ENCODE measurements at places on chromosomes 16 and 17. TPM values are rescaled to one million over a fixed set of nuclear protein-coding genes. Genes with fewer than 3 reads are reported as not detected.
A peak's percentile ranks its signal among the peaks of the same experiment; 100 is the strongest.

DNA sequence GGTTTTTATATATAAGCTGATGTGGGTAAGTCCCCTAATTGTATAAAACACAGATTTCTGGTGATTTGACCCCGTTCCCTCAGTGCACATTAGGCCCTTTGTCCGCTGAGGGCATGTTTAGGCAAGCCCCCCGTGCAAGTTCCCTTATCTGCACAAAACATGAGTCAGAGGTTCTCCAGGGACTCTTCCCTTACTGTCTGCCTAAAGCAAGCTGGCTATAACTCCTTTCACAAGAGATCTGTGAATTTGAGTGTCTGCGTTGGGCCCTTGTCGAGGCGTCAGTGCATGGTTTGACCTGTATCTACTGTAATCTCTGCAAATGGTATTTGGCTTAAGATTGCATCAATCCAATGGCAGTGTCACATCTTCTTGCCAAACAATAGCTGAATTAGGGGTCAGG is 712.8 kb downstream of the CDH8 start:
- H3K27me3 ChIP-seq, result no peaks in the 10 kb centered on the region
- DNase-seq, result no peak
- H3K36me3 ChIP-seq, result no peaks in the 10 kb centered on the region
- no peak overlapping the region for H3K4me3 ChIP-seq

DNA sequence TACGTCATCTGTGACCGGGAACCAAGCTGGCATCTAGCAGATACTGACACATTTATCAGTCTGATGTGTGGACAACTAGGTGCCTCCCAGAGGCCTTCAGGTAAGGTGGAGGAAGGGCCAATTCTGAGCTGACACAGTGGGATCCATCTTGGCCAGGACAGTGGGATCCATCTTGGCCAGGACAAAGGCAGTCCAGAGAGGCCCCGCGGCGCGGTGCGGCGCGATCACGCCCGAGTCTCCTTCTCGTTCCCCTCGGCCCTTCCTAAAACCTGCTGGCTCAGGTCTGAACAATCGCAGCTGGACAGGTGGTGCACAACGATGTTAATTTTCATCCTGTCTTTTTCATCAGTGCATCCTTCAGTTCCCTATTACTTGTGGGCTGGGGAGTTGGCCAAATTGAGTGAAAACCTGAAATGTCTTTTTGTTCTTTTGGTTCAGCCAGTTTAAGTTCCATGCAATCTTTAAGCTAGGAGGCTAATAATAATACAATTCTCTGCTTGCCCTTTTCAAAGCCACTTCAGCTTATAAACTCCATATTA is 486 bp upstream of the WSB1 start:
- no peak for DNase-seq
- H3K27ac ChIP-seq, result peak overlapping the region; percentile 99
- H3K4me1 ChIP-seq, result peaks cover 35% of the 10 kb centered on the region
- H3K27me3 ChIP-seq, result no peaks in the 10 kb centered on the region
- H3K36me3 ChIP-seq, result no peaks in the 10 kb centered on the region
- H3K4me3 ChIP-seq, result peak overlapping the region; percentile 52

- H3K36me3 ChIP-seq, result no peaks in the 10 kb centered on the region
- H3K27me3 ChIP-seq, result no peaks in the 10 kb centered on the region
- DNase-seq, result no peak
- no peak overlapping the region for H3K27ac ChIP-seq
Measured at GRCh38 chr17:34265711-34266110, 4.3 kb upstream of the CCL7 start.

DNA sequence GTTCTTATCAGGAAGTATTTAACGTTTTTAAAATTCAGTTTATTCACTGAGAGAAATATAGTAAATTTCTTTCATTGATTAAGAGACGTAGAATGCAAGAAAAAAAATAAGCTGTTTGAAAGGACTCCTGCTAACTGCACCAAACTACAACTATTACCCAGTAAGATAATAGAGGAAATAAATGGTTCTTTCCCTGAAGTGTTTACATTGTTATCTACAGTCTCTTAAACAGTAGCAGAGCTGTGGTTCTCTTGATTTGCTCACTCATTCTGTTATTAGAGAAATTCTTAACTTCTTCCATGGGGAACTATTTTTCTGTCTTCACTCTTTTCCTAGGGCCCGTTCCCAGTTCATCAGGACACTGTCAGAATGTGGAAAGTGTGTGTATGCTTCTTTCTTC is 973.0 kb downstream of the KCNJ2 start:
- no peaks in the 10 kb centered on the region for H3K4me1 ChIP-seq
- no peaks in the 10 kb centered on the region for H3K36me3 ChIP-seq
- no peak overlapping the region for H3K27ac ChIP-seq
- no peak overlapping the region for H3K4me3 ChIP-seq
- no peak for DNase-seq

SYT17 gene
- 19.5 TPM for total RNA-seq

- no peaks in the 10 kb centered on the region for H3K4me1 ChIP-seq
- H3K4me3 ChIP-seq, result no peak overlapping the region
- no peak overlapping the region for H3K27ac ChIP-seq
Measured at GRCh38 chr16:72284042-72284789, 112.3 kb upstream of the PMFBP1 start.

XPO6 gene
- total RNA-seq, result 175 TPM

DNA sequence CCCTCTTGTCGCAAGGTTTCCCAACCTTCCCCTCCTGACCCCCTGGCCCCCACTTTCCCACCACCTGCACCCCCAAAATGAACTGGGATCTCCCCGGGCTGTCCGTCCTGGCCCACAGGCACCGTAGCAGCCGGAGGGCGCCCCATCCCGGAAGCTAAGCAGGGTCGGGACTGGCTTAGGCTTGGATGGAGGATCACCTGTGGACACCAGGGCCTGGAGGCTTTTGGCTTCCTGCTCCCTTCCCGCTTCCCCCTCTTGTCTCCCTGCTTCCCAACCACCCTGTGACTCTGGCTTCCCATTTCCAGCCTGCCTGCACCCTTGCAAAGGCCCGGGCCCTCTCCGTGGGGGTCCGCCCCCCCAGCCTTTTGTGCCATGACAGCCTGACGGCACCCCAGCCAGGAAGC is 2291.3 kb downstream of the TP53TG3F start:
- no peaks in the 10 kb centered on the region for H3K27me3 ChIP-seq
- H3K4me3 ChIP-seq, result no peak overlapping the region
- no peaks in the 10 kb centered on the region for H3K4me1 ChIP-seq
- no peak for DNase-seq

DNA sequence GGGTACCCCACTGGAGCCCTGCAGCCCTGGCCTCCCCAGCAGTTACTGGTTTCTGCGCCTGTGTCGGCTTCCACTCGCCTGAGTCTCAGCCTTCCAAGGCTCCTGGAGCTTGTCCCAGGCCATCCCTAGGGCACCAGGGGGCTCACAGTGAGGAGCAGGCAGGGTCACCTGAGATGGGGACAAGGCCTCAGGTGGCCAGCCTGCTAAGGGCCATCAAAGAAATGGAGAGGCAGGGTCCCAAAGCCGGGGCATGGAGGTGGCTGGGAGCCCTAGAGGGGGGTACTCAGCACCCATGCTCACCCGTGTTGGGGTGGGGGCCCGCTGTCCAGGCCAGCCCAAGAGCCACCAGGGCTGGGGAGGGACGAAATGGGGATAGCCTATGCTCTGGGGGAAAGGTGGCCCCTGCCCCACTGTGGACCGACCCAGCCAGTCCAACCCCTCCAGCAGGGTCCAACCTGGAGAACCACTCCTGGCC is 1.3 kb downstream of the FASN start:
- peak overlapping the region; percentile 55 for H3K4me3 ChIP-seq
- H3K27me3 ChIP-seq, result no peaks in the 10 kb centered on the region
- no peaks in the 10 kb centered on the region for H3K36me3 ChIP-seq

TSPOAP1 gene
- total RNA-seq, result 21.7 TPM

CDRT15 gene
- total RNA-seq, result not detected

- H3K36me3 ChIP-seq, result no peaks in the 10 kb centered on the region
- peak overlapping the region; percentile 78 for H3K27ac ChIP-seq
- H3K4me1 ChIP-seq, result peaks cover 25% of the 10 kb centered on the region
- no peak for DNase-seq
- peak overlapping the region; percentile 29 for H3K4me3 ChIP-seq
Measured at GRCh38 chr16:49839017-49839825, 16.7 kb downstream of the ZNF423 start.

NPIPB2 gene
- 92.3 TPM for total RNA-seq

SYCE1L gene
- not detected for total RNA-seq

MTSS2 gene
- 17.8 TPM for total RNA-seq

DNA sequence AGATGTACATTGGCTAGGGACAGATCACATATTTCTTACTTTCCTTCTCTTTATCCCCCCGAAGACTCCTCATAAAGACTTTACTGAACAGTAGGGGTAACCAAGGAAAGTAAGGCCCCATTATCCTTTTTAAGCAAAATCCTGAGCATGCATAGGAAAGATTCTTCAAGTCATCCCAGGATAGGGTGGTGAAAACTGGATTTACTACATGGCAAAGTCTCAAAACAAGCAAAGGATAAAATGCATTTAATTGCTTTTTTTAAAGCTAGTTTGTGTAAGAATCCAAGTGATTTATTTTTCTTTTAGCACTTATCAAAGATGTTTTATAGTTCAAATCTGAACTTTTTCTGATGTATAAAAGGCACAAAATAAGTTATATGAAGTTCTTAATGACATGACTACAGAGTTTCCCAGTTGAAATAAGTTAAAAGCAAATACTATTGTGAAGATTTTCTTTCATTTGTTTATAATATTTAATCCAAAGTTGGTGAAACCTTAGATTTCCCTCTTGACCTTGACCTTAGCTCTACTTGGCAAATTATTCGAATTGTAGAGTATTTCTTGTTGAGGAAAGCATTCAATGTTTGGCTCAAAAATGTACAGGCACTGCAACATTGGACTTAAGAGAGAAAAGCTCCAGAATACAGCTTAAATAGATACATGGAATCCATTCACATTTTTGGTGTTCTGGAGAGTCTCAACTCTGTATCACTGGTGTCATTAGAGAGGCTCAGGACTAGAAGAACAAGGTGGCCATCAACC is 104.3 kb downstream of the ABCA8 start:
- H3K4me1 ChIP-seq, result no peaks in the 10 kb centered on the region
- no peaks in the 10 kb centered on the region for H3K36me3 ChIP-seq
- no peaks in the 10 kb centered on the region for H3K27me3 ChIP-seq
- H3K4me3 ChIP-seq, result no peak overlapping the region
- DNase-seq, result no peak

COG1 gene
- total RNA-seq, result 60.0 TPM

- no peaks in the 10 kb centered on the region for H3K36me3 ChIP-seq
- DNase-seq, result peak; percentile 71
- peak overlapping the region; percentile 47 for H3K27ac ChIP-seq
Measured at GRCh38 chr16:10737068-10737625, 6.5 kb upstream of the NUBP1 start.

DNA sequence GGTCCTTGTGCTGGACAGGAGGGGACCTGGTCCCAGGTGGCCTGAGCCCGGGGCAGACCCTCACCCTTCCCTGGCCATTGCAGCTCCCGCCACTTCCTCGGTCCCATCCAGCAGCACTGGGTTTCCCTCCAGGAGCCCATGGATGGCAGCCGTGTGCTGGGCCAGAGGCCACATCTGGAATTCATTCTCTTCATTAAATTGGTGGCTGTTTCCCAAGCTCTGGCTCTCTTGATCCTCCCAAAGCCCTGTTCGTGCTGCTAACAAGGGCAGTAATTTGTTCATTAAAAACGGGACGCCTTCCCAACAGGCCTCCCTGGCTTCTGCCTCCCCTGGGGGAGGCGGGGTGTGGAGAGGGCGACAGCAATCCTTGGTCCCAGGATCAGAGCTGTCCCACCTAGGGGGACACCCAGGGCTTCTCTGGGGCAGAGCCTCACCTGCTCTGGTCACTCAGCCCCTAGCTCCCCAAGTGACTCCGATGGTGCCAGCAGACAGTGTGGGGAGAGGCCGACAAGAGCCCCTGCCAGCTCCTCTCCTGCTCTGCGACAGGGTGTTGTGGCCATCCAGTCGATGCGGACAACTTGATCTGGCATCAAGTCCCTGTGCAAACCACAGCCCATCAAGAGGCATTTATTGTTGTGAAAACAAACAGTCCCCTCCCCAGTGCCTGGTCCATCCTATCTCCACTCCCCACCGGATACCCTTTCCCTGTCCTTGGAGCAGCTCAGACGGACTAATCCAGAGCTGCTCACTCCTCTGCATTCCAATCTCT is 44.0 kb downstream of the SDK2 start:
- H3K27me3 ChIP-seq, result no peaks in the 10 kb centered on the region
- no peak overlapping the region for H3K27ac ChIP-seq
- no peaks in the 10 kb centered on the region for H3K4me1 ChIP-seq
- no peak for DNase-seq

C16orf92 gene
- total RNA-seq, result not detected

SLC7A5 gene
- total RNA-seq, result 2.7 TPM
